ENCODE measurements at places on chromosomes 5 and 9.

DNA sequence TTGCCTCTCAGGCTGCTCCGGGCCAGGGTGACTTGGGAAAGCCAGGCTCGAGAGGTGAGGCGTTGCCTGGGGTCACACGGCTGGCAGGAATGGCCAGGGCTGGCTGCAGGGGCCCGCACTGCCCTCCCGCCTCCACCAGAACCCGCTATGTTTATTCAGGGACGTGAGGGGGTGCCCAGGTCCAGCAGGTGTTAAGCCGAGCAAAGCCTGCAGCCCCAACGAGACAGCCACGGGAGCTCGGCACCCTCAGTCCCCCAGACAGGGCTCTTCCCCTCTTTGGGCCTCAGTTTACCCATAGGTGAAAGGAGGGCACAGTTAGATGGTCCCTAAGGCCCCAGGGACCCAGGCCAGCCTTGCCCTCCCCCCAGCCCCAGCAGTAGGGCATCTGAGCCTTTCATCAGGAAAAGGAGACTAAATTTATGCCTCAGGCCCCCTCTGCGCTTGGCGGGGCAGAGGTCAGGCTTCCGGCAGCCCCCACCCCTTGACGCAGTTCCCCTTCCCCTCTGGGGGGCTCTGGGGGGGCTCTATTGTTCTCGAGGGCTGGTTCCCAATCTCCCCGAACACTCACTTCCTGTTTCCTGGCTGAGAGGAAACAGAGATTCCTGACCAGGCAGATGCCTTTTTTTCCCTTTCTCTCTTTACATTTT is 7.1 kb upstream of the EGFL7 start:
- DNase-seq = no peak

DNA sequence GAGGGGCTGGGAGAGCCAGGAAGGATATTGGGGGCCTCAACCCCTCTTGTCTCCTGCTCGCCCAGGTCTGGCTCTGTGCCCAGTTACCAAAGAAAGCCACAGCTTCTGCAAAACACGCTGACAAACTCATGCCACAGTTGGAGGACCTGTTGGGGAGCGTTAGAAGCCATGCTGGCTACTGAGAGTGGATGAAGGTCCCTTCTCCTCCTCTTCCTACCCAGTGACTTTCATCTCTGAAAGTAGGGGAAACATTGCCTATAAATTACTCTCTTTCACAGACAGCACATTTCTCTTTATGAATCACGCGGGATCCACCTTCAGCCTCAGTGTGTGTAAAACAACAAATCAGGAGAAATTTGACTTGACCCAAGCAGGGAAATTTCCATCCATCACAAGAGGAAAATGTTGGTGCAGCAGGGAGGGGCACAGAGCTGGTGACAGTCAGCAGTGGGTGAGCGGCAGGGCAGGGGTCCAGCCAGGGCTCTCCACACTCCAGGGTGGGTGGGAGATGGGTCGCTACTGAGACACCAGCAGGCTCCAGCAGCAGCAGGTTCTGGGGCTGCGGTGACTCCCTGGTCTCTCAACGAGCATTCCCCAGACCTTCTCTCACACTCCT is 181.9 kb downstream of the FGF18 start:
- DNase-seq = peak; percentile 6

DNA sequence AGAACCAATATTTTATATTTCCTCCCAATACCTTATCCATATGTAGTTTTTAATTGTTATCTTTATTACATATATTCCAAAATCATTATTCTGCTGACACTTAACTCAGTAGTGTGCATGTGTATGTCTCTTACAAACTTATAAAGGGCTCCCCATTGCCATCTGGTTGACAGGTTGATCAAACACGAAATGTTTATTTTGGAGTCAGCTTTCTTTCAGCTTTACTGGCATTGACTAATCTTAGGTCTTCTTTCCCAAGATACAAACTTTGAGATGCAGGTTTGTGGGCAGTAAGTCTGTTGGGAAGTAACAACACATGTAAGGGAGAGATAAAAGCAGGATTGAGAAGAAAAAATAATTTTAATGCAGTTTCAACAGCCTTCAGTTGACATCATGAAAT is 716.0 kb upstream of the CHD1 start:
- DNase-seq = no peak

DNA sequence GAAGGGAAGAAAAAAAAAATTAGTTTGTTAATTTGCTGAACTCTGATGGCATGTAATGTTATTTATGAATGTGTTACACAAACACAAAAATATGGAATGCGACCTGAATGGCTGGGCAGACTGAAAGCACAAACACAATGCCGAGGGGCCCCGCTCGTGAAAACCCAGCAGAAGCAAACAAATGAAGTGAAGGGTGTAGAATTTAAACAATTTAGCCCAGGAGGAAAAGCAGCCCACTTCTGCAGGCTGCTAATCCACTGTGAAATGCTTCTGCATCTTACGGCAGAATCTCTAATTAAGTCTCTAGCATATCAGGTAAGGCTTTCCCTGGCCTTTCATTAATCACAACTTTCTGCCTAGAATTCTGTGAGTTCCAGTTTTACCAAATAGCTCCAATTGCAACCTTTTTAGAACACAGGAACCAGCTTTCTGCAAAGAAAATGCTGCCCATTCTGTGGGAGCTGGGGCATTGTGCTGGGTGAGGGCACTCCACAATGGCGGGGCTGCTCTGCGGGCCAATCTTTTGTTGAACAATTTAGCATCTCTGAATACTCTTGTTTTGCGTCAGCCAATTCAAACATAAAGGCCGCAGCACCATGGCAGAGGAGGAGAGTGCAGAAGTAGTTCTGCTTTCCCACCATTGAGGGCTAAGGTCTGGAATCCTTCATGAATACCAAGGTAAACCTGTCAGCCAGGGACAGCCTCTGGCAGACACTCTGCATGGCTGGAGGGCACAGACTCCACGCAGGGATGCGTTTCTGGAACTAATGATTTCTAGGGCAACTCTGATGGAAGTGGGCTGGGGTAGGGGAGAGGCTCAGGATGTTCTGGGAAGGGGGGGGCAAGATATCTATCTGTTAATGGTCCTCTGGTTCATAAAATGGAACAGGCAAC is 66.4 kb downstream of the PTCH1 start:
- DNase-seq = no peak

GRCh38 chr9:127676638-127677037 is 30.1 kb upstream of the CFAP157 start:
- DNase-seq = no peak

DNA sequence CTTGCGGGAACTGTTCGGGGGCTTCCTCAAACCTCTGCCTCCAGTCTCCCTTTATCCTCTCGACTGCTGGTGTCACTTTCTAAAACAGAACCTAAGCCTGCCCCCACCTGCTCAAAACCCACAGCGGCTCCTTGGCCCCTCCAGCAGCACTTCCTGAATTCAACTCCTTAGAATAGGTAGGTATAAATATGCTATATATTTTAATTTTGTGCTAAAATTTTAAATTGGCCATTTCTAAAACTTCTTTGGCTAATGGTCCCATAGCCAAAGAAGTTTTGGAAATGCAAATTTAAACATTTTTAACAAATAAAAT is 71.8 kb upstream of the TBC1D2 start:
- DNase-seq = no peak

- no peak for DNase-seq
Observed at GRCh38 chr5:4977416-4978110, 162.6 kb upstream of the ADAMTS16 start.

- DNase-seq = no peak
Observed at GRCh38 chr5:95554331-95554646, 488 bp downstream of the SKIC3 start.

DNA sequence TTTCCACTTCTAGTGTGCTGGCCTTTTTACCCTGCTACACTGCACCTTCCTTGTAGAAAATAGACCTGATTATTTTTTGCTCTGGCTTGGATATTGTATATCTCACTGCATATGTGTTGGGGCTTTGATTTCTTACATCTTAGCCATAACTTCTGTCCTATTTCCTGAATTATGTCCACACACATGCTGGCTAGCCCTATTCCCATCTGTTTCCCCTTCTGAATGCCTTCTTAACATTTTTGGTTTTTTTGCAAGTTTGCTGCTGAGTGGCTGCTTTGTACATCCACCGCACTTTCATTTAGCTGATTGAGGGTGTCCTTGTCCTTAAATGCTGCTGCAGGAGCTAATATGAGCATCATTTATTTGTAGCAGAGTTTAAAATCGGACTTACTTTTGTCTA is 26.9 kb downstream of the CFAP95 start:
- no peak for DNase-seq

DNA sequence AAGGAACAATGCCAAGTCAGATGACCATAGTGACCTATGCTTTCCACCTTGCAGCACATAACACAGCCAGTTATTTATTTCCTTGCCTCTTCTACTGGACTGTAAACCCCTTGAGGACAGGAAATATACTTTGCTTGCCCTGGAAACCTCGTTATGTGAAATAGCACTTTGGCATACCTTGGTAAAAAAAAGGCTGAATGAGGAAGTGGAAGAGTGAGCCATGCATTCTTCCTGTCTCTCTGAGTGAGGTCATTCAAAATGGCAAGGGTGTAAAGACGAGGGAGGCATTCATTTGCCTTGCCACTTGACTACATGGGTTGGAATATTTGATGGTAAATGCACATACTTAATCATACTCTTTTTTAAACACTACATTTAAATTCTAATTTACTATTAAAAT is 42.8 kb upstream of the SVEP1 start:
- no peak for DNase-seq

DNA sequence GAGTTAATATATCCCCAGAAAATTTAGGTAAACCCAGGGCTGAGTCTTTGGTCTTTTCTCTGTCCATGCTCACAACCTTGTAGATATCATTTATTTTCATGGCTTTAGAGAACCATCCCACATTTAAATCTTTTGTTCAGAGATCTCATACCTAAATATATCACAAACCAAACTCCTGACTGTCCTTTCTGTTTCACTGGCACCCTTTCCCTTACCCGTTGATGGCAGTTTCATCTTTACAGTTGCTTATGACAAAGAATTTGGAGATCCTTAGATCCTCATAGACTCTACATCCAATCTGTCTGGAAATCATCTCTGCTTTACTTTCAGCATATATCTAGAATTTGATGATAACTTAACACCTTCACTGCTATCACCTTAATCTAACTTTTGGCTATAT is 19.2 kb downstream of the RNF180 start:
- no peak for DNase-seq

GRCh38 chr5:137344723-137345322 is 154.3 kb downstream of the SPOCK1 start:
- DNase-seq = no peak

- no peak for DNase-seq
Observed at GRCh38 chr9:126483468-126484073, 130.2 kb upstream of the LMX1B start.

GRCh38 chr5:158380661-158381060 is 521.7 kb upstream of the CLINT1 start:
- no peak for DNase-seq

DNA sequence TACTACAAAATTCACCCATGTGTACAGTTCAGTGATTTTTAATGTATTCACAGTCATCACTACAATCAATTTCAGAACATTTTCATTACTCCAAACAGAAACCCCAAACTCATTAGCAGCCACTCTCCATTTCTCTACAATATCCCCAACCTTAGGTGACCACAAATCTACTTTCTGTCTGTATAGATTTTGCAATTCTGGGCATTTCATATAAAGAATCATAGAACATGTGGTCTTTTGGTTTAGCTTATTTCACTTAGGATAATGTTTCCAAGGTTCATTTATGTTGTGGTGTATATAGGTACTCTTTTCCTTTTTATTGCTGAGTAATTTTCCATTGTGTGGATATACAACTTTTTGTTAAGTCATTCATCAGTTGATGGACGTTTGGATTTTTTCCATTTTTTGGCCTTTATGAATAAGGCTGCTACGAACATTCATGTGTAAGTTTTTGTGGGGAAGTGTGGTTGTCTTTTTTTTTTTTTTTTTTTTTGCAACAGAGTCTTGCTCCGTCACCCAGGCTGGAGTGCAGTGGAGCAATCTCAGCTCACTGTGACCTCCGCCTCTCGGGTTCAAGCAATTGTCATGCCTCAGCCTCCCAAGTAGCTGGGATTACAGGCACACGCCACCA is 54.5 kb downstream of the DOCK8 start:
- no peak for DNase-seq

DNA sequence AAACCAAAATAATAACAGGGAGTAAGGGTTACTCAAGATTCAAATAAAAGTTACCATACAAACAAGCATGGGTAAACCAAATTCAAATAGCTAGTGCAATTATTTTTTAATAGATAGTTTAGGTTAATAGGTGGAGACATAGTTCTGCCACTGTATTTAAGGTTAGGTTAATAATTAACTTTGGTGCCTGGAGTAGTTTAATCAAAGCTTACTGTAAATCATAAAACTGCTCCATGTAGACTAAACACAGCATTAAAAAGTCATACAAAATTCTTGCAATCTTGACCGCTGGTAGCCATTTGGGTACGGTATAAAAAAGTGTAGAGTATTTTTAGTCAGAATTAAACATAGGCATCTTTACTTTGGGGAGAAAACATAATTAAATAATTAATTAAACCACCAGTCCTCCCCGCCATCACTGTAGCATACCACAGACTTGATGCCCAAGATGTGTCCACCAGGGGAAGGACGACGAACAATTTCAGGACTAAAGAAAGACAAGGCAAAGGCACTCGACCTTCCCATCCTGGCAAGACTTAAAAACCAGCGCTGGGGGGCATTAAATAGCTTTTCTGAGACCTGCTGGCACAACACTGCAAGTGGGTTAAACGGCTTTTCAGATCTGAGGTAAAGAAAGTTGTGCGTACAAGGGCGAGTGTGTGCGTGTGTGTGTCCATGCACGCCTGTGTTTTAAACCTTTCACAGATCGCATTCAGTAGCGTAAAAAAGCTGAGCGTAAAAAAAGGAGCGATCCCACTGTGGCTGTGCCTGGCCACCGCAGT is 2.9 kb downstream of the SEMA6A start:
- DNase-seq = no peak

DNA sequence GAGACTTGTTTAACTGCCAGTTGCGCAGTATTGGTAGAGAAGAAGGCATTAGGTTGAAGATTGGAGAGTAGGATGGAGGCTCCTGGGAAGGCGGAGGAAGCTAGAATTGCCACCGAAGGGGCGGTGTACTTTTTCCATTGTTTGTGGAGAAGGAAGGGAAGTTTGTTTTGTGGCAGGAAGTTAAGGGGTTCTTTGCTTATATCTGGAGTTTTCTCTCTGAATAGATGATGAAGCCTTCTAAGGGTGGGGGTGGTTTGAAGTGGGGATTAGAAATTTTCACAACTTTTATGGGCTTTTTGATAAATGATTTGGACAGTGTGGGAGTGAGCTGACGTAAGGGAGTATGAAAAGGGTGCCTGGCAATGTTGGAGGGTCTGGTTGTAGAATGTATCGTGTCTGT is 59.3 kb downstream of the SNX30 start:
- DNase-seq = no peak

GRCh38 chr9:91578911-91579310 is 155.3 kb upstream of the NFIL3 start:
- DNase-seq = no peak

- no peak for DNase-seq
Observed at GRCh38 chr5:154647761-154648145, 107.4 kb upstream of the LARP1 start.

DNA sequence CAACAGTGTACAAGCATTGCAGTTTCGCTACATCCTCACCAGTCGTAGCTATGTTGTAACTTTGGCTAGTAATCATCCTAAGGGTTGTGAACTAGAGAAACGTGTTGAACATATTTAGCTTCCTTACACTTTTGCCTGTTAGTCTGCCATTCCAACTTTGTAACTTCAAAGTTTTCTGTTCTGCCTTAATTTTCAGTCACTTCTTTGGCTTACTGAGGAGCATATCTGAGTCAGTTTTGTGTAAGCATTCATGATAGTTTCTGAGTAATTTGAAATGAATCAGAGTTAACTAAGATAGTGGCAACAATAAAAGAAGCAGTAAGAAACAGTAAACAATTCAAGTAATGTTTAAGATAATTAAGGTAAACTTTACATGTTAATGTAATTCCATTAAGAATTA is 58.9 kb upstream of the MCCC2 start:
- DNase-seq = no peak
